ENCODE measurements at places on chromosomes 12 and 14.

DNA sequence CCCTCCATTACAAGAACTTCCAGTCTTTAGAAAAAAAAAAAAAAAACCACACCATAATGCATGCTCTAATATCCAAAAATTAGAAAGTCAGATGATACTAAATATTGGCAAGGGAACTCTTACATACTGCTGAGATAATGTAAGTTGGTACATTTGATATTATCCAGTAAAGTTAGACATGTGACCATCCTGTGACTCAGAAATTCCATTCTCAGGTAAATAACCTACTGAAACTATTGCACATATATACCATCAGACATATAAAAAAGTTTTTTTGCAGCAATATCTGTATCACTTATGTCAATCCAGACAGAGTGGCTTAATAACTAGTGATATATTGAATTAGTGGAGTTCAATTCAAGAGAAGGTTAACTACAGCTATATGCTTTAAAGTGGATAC, 63.5 kb downstream of the KITLG start:
- DNase-seq = no peak

DNA sequence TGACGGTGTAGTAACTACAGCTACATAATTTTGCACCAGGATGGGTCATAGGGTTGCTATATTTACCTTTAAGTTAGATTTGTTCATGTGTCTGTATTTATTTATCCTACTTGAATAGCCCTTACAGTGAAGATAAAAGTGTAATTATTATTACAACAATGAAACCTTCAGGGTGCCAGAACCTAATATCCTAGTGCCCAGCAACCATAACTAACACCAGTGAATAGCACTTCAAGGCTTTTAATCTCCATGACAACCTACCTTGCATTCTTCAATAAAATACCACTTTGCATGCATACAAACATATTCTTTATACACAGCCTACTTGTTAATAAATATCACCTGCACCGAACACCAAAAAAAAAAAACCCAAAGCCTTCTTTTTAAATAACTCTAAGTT, 58.7 kb upstream of the G2E3 start:
- no peak for DNase-seq

DNA sequence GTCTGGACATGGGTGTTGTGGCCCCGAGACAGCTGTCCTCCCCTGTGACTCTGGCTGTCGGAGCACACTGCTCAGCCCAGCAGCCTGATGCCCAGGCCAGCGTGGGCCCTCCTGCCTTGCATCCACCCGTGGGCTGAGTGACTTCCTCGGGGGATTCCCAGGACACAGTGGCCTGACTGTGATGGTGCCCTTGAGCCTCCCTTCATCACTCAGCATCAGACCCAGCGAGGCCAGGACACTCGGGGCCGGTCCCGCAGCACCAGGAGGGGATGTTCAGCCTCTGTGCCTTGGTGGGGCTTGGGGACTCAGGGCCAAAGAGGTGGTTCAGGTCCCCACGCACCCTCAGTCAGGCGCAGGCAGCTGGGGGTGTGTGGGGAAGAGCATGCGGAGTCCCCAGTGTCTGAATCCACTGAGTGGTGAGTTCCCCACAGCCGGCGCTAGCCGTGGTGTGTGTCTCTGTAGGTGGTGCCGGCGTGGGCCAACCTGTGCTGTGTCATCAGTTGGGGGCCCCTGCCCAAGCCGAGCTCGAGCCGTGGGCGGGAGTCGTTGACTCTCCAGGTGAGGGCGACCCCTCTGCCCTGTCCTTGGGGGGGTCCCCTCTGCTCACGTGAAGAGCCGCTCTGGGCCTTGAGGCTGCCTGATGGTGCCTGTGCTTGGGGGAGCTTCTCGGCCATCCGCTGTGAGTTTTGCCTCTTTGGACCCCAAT, 185.8 kb downstream of the ADGRD1 start:
- DNase-seq = no peak

DNA sequence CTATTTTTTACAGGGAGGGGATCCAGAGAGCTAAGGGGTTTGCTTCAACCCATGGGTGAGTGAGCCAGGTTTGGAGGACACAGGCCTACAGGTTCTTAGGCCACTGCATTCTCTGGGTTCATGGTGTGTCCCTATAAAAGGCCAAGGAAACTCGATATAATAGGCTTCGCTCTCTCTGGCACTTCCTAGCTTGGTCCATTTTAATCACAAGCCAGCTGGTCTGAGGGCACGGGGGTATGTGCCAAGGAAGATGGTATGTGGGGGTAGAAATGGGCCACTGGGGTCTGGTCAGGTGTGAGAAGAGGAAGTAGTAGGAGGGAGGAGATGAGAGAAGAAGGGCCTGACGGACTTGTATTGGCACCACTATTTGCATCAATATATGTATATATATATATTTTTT, 4.9 kb downstream of the ETV6 start:
- no peak for DNase-seq

DNA sequence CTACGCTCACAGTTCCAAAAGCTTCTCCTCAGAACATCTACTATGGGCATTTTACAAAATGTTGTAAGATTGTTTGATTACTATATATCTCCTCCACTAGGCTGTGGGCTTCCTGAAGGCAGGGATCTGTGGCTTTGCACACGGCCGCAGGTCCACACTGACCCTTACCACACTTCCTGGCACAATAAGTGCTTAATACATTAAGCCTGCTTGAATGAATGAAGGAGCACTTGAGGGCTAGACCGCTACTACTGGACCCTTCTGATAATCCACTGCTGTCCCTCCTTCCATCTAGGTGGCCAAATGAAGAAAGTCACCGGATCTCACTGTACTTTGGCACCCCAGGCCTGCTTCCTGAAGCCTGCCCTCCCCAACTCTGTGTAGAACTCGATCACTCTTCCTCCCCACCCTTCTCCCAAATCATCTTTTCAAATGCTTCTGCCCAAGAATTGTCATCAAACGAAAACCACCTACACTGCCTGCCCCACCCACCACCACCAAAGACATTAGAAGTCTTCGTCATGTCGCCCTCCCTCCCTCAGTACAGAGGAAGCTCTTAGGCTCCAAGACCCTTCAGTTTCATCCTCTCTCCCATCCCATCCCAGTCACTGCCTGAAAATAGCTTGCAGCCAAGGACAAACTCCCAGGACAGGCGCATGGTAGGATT, 596 bp upstream of the ZBTB39 start:
- DNase-seq = no peak

DNA sequence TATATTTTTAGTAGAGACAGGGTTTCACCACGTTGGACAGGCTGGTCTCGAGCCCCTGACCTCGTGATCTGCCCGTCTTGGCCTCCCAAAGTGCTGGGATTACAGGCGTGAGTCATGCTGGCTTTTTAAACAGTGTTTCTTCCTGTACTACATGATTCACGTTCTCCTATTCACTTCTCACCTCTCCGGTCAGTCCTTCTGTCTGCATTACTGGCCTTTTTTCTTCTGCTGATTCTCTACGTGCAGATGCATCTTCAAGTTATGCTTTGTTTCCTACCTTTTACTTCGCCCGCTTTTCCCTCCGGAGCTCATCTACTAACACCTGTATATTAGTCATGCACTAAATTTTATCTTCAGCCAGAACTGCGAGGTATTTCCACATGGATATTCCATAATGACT, 296.2 kb upstream of the FLRT2 start:
- no peak for DNase-seq

DNA sequence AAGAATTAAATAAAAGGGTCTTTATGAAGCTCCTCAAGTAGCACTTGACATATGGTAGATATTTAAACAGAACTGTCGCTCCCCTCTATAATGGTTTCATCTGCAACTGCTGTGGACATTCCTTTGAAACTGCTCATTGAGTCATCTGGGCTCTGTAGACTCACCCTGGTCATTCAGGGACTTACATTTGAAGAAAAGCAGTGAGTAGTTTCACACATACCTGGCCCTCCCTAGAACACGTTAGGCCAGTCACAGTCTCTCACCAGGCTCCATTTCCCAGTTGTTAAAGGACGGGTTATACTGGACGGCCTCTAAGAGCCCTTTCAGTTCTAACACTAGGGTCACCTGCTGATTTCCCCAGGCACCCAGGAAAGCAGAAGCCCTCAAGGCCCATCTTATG, 217.0 kb downstream of the BCL11B start:
- no peak for DNase-seq

GRCh38 chr14:87690076-87690613, 302.8 kb downstream of the GALC start:
- no peak for DNase-seq
